SK-N-SH treated with all-trans-retinoic acid at 6 μM for 48 hours (cell line): ENCODE measurements at places on chromosomes 7 and 10.

GRCh38 chr10:132291826-132292225 lies 15.9 kb downstream of the STK32C start:
- no peak for ATAC-seq

GRCh38 chr10:116470768-116471415 lies 43.2 kb downstream of the PNLIPRP3 start:
- ATAC-seq, result peak; percentile 79

DNA sequence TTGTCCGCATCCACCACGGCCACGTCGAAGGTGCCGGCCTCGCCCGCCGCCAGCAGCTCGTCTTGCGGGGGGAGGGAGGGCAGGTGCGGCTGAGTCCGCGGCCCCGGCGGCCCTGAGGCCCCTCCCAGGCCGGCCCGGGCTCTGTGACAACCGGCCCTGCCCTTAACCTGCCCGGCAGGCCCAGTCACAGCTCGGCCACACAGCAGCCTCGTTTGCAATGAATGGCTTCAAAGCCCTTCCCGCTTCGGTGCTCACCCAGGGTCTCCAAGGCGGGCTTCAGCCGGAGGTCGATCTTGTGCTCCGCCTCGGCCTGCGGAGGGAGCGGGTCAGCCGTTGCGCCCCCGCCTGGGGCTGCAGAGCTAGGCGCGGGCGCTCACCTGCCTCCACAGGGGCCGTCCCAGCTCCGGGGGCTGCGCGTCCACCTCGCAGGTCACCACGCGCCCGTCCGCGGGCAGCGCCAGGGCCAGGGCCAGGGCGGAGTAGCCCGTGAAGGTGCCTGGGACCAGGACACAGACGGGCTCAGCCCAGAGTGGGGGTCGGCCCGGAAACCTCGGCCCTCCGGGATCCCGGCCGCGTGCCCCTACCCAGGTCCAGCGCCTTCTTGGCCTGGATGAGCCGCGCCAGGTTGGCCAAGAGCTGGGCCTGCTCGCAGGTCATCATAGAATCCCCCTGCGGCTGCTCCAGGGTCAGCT lies 928 bp downstream of the COMTD1 start:
- peak; percentile 11 for ATAC-seq

GRCh38 chr7:100612730-100613390 lies 520 bp downstream of the MOSPD3 start:
- ATAC-seq, result peak; percentile 25

DNA sequence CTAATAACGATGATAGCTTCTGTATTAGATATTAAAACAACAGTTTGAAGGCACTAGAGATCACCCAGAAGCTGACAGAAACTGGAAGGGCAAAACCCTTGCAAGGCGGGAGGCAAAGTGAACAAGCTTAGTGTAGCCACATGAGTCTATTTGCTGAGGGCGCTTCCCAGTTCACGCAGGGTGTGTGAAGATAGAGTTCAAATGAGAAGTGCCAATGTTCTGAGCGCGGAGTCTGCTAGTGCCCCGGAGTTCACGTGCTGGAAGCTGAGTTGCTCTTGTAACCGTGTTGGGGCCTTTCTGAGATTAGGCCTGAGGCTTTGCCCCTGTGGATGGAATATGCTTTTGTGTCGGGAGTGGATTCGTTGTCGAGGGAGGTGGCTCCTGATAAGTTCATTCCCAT lies 16.6 kb upstream of the GTPBP4 start:
- no peak; the same call in 2 of the 3 replicates for ATAC-seq

- no peak; the same call in 2 of the 3 replicates for ATAC-seq
Observed at GRCh38 chr7:148809856-148810255, 74.2 kb downstream of the EZH2 start.

GRCh38 chr7:149620961-149621360 lies 123.4 kb upstream of the ZNF746 start:
- no peak for ATAC-seq

- ATAC-seq, result peak; percentile 84
Observed at GRCh38 chr10:122911889-122912484, 1.6 kb downstream of the FAM24A start.

- no peak for ATAC-seq
Observed at GRCh38 chr7:45596665-45597095, 22.5 kb downstream of the ADCY1 start.

DNA sequence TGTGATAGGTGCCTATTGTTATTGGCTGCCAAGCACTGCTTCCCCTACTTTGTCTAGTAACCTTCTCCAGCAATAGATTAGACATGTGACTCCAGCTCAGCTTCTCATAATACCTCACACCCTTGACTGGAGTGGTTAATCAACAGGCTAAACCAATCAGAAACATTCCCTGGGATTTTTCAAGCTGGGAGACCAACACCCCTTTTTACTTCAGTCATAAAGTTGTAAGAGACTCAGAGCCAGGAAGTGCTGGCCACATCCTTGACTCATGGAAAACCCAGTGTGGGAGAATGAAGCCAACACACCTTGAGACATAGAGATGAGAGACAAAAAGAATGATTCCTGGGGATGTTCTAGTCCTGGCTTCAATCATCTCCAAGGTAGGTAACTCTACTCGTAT lies 62.6 kb upstream of the HECTD2 start:
- ATAC-seq, result no peak

DNA sequence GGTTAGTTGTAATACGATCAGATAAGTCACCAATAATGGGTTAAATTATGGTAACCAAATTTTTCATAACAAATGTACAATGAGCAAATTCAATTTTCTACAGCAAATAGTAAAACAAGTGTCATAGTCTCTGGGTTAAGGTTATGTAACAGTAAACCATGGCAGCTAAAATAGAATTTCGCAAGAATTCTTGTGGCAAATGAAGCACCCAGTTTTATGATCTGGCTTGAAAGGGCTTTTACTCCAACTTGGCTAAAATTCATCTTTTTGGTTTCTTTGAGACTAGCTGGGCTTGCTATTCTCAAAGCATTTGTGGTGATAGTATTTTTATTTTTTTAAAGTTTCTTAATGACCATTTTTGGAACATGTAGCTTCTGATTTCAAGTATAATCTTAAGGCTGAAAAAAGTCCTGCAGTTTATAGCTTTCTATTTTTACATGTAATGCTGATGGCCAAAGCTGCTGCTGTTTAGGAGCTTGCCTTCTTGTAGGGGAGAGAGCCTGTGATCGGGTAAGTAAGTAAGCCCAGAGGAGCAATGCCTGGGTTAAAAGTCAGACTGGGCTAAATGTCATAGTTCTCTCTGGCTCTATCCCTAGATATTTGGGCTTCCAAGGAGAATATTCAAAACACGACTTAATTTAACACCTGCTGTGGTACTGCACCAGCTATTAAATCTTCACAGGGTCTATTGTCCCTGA lies 55.5 kb upstream of the SYPL1 start:
- no peak for ATAC-seq

- no peak for ATAC-seq
Observed at GRCh38 chr10:13054844-13055243, 45.1 kb upstream of the OPTN start.

GRCh38 chr7:14748461-14748860 lies 154.1 kb downstream of the DGKB start:
- peak; percentile 99 for ATAC-seq

DNA sequence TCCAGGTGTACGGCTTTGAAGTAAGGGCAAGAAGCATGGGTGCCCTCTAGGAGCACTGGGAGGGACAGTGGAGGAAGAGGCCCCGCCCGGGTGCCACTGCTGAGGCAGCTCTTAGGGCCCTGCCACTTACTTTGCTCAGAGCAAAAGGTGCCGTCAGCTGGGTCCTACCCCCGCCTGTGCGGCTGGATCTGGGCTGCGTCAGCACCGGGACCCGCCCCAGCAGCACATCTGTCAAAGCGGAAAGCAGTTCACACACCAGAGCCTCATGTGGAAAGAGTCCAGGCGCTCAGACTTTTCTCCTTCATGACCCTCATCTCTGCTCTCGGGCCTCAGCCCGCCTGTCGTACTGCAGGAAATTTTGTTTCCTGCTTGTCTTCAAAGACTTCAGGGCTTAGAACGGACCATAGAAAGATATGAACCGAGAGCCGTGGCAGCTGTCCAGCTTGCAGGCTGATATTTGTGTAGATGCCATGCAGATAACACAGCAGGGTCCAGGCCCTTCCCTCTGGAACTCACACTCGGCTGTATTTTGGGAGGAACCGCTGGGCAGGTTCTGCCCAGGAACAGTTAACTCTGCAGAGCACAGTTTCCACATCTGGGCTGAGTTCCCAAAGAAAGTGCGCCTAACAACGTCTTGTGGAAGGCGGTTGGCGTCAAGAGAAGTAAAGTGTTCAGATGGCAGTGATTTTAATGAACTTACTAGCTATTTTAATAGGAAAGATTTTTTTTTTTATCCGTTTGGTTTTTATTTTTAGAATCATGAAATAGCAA lies 44.3 kb upstream of the PRKAR1B start:
- no peak for ATAC-seq

- ATAC-seq, result peak; percentile 79
Observed at GRCh38 chr7:89232-90019, 102.9 kb upstream of the FAM20C start.

GRCh38 chr7:10706875-10707493 lies 266.7 kb upstream of the PHF14 start:
- no peak for ATAC-seq

DNA sequence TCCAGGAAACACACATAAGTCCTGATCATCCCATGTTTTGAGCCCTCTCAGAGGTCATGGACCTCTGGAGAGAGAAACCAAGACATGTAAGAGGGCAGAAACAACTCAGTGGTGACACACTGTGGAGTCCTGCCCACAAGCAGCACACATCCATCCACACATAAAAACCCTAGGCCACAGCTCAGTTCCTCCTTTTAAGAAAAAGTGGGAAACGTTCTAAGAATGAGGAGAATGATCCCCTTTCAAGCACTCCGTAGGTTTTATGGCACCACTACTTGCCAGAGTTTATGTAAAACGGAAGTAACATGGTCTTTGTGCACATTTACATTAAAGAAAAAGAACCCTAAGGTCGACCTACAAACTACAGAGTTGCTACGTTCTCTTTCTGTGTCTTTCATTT lies 19.9 kb downstream of the ATAD1 start:
- no peak for ATAC-seq

- no peak for ATAC-seq
Observed at GRCh38 chr10:87664276-87664701, 4.6 kb downstream of the PAPSS2 start.

GRCh38 chr10:60147576-60148265 lies 241.4 kb upstream of the CCDC6 start:
- peak; percentile 30; the same call in 1 of the 3 replicates for ATAC-seq

- ATAC-seq, result no peak
Observed at GRCh38 chr7:15280078-15280733, 281.6 kb downstream of the AGMO start.

DNA sequence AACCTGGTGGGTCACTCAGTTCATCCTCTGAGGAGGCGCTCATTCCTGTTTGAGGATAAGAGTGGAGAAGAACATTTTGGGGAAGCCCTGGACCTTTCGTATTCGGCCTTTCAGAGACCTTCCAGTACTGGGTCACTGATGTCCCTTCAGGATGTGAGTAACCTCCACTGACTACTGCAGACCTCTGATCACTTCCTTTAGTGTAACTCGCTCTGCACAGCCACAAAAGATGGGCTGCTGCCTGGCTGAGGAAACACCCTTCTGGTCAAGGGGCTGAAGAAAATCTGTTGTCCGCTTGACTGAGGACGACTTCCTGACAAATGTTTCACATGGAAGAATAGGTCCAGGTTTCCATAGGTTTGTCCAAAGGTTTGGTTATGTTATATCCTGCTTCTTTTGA lies 15.9 kb upstream of the TBXAS1 start:
- ATAC-seq, result no peak

- no peak for ATAC-seq
Observed at GRCh38 chr10:91761721-91762120, 36.5 kb upstream of the TNKS2 start.

DNA sequence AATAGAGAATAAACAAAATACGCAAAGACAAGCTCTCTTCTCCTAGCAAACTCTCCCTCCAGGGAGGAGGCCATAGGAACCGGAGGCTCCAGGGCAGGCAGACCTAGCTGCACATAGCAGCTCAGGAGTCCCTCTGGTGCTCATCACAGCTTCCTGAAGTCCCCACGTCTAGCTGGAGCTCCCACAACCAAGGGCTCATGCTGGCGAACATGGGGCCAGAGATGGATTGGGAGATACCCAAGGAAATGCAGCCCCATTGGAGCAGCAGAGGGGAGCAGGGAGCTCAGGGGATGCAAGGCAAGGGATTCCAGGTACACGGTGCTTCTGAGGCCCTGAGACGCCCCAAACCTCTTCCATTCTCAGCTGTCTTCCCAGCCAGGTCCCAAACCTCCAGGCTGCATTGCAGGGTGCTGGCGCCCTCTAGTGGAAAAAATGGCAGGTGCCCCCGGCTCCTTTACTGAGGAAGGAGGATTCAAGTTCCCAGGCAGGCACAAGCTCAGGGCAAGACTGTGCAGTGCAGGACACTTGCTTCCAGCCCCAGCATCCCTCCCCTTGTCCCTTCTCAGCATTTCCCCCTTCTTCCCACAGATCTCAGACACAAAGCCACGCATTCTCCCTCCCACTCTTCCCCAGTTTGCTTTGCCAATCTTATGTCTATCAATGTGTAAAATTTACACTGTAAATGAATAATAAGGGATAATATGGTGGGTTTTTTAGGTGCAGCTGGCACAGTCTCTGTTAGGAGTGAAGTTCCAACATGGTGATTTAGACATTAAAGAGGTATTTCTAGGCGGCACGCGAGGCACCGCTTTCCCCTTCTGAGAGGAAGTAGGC lies 46.2 kb downstream of the GPAM start:
- peak; percentile 91 for ATAC-seq

DNA sequence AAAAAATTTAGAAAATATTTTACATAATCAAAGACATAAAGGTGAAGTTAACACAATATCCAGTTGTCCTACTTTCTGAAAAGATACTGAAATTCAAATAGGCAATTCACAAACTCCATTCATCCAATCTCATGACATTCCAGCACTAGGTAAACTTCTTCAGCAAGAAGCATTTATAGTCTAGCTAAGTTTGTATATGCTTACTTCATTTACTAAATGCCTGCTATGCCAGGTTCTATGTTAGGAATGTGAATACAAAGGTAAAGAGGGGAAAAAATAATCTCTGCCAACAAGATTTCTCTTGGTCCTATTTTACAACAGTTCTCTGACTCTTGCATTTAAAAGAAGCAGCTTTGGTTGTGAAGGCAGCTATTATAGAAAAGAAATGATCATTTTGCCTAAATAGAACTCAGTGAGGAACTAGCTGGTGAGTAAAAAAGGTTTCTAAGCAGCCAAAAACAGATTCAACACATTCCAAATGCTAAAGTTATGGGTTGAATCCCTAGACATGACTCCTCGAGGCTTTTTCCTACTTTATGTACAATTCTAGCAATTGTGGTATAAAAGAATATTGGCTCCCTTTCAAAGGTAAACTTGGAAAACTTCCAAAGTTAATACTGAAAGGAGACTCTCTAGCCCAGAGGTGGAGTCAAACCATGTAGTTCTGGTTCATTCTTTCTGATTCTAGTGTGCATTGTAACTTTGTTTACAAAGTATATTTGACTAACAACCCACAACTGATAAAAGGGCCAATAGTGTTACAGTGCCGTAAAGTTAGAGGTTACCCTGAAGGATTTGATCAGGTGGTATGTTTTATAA lies 30.9 kb upstream of the KLHL7 start:
- ATAC-seq, result no peak
